ENCODE measurements at places on chromosomes 2 and 18. TPM values are rescaled to one million over a fixed set of nuclear protein-coding genes. Genes with fewer than 3 reads are reported as not detected.

The TGFBRAP1 gene
- total RNA-seq: 21.2 TPM

The RNF125 gene
- 0.29 TPM for total RNA-seq

The OSR1 gene
- 6.1 TPM for total RNA-seq

The HOXD8 gene
- not detected for total RNA-seq

The C2orf74 gene
- 10.3 TPM for total RNA-seq

GRCh38 chr2:98757904-98758421 lies 27.0 kb upstream of the MGAT4A start:
- no peak for DNase-seq

DNA sequence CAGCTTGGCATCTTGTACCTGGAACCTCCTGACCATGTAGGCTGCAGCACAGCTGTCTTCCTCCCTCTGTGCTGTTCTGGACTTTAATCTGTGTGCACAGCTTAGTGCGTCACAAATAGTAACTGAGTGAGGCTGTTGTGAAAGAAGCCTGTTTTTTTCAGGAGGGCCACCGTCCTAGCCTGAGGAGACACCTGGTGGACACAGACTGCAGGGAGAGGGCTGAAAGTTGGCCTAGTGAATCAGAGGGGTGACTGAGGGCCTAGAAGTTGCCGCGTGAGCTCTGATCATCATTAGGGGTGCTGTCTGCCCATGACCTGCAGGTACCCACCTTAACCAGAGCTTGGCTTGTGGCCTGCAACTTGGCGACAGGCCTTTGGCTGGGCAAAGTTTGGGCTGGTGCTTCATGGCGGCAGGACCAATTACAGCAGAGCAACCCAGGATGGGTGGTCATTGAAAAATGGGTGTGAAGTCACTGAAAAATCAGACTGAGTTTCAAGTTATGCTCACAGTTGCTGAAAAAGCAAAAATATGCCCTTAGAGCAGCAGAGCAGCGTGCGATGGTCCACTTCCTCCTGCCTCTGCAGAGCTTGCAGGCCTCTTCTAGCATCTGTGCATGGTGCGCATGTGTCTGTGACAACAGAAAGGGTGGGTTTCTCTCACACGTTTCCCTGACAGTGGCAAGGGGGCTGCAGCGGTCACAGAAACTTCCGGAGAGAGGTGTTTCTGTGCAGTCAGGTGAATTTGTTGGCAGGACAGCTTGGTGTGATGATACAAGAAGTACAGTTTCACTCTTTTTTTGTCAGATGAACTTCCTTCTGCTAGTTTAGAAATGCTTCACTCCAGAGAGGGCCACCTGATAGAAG lies 9.6 kb downstream of the GDF7 start:
- no peak for DNase-seq

DNA sequence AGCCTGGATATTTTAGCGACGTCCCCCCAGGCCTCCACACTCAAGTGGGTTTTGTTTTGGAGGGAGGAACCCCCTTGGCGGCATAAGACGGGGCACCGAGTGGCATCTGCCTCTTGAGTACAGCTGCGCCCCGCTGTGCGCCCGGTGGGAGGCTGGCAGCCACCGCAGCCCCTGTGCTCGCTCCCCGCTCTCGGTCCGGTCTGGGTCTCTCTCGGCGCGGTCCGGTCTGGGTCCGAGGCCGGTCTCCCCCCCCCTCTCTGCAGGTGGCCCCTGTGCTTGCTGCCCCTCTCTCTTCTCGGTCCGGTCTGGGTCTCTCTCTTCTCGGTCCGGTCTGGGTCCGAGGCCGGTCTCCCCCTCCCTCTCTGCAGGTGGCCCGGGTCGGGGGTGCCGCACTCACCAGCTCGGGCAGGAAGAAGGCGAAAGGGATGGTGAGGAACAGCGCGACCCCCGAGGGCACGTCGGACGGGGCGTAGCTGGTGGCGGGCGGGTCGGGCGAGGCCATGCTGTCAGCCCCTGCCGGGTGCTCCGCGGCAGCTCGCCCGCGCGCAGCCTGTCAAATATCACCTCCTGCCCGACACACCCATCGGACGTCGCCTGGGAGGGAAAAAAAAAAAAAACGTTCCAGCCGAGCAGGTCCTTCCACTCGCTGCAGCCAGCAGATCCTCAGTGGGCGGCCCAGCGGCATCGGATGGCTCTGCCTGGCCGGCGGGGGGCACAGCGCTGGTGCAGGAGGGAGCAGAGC lies at the start of gene MALL:
Gene MALL, minus strand, starts transcription at position 532 of the 742 bp plus-strand sequence. Its CDS starts 30 bp downstream, at position 502.
- no peak for DNase-seq

GRCh38 chr18:79982736-79983135 lies 5.6 kb downstream of the TXNL4A start:
- no peak for DNase-seq

DNA sequence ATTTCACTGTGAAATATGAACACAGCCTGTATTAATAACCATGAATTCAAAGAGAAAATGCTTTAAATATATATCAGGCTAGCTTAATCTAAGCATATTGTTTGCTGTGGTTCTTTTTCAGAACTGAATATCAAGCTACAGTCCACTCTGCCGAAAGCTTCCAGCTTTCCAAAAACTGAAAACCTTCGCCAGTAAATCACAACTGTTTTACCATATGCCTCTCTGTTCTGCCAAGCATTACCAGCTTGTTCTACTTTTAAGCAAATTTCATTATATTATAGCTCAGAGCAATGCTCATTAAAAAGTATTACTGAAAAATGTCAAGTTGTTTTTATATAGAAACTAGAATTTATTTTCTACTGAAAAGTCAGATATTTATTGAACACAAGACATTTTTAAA lies 277.4 kb downstream of the NRXN1 start:
- DNase-seq: no peak

- DNase-seq: no peak
Observed at GRCh38 chr18:50162486-50163304, 32.3 kb downstream of the MYO5B start.

DNA sequence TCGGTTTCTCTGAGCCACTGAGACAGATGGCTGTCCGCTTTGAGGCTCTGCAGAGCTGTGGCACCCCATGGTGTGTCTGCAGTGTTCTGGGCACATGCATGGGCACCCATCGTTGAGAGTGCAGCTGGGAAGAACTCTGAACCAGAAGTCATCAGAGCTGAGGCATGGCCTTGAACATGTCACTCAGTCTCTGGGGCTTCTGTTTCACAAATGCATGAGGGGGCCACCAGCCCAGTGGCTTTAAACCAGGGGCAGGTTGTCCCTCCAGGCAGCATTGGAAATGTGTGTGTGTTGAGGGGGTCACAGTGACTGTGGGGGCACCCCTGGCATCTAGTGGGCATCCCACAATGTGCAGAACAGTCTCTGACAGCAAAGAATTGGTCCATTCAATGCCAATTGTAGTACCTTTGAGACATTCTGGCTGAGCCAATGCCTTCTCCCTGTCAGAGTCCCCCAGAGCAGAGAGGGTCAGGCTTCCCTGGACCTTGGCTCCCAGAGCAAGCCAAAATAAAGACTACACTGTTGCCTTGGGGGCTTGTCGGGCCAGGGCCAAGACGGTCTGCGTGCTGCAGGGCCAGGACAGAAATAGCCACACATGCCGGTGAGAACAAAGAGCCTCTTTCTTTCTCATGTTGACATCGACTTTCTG lies 9.3 kb upstream of the PSMD1 start:
- peak; percentile 71 for DNase-seq

DNA sequence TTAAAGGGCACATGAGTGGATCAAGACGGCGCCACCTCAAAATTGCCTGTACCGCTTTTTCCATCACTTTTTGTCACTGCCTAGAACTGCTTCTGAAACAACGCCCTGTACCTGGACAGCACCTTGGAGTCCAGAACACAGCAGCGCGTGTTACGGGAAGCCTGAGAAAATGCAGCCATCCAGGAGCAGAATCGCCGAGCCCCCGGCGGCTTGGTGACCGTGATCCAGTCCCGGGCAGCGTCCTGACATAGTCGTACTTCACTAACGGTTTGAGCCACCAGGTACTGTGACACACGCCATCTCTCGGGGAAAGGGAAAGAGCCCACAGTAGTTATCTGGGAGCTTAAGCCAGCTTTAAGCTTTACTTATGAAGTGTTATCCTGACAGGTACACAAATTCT lies 168.9 kb upstream of the SALL3 start:
- no peak for DNase-seq

DNA sequence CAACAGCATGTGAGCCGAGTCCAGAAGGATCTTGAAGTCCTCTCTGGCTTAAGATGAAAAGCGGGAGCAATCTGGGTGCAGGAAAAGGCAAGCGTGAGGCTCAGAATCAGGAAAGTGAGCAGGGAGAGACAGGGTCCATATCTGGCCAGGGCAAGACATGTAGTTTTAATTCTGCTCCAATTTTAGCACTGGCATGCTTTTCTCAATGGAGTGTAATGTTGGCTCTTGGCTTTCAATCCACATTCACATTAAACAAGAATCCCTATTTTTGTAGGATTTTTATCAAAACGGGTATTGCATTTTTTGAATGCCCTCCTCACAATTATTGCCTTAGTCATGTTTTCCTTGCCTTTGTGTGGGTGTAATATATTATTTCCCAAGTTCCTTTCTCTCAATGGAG lies 6.0 kb downstream of the SPATA3 start:
- no peak for DNase-seq

DNA sequence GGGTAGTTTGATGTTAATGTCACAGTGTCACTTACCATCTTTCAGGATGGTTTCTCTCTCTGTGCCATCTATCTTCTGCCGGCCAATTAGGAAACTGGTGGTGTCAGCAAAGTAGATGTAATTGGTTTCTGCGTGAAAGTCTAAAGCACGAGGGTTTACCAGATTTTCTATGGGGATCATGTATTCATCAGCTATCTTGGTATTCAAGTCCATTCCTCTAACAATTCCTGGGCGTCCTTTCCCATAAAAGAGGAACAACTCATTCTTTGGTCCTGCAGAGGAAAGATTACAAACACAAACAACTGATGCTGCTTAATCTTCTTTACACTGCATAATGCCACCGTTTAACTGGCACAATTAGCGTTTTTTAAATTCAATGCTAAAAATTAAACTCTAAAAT lies 1081.9 kb downstream of the LRP1B start:
- no peak for DNase-seq

DNA sequence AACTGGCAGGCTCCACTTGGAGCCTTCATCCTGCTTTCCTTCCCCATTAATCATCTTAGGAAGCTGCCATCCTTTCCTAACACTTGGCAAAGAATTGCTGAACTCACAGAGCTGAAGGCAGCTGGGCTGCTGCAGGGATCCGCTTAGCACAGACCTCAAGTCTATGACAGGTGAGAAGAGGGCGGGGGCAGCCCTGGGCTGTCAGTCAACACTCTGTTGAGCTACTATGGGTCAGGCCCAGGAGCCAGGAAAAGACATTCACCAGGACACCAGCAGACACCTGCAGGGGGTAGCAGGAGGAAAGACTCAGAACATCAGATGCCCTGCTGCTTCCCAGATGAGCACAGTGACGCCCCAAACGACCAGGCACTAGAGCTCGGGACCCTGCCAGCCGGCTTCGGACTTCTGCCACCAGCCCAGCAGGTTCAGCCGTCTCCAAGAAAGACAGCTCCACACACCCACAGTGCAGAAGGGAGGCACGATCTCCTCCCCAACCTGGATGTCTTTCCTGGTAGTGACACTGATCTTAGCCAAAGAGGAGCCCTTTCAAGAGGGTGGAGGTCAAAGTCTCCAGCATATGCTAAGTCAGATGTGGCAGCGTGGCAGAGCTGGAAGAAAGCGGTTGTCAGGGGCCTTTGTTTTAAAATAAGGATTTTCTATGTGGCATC lies 55.2 kb downstream of the SNORC start:
- no peak for DNase-seq

- DNase-seq: no peak
Observed at GRCh38 chr2:105775809-105776559, 31.3 kb downstream of the NCK2 start.

Measured in osteocyte (in vitro differentiated cells).